ENCODE measurements at places on chromosomes 2 and 18.

DNA sequence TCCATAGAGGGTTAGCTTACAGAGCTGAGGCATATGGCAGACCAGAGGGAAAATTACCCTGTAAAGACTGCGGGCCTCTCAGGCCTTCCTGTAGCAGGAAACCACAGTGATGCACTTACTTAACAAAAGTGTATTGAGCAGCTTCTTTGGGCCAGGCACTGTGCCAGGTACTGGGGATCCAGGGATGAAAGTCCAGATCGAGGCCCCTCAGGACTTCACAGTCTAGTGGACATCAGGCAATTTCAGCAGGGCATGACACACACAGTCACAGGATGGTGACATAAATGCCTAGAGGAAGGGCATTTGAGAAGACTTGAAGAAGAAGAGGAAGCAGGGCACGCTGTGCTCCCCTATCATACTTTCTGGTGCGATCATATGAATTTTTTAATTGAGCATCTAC lies 71.7 kb downstream of the MARCO start:
- no peak for DNase-seq

DNA sequence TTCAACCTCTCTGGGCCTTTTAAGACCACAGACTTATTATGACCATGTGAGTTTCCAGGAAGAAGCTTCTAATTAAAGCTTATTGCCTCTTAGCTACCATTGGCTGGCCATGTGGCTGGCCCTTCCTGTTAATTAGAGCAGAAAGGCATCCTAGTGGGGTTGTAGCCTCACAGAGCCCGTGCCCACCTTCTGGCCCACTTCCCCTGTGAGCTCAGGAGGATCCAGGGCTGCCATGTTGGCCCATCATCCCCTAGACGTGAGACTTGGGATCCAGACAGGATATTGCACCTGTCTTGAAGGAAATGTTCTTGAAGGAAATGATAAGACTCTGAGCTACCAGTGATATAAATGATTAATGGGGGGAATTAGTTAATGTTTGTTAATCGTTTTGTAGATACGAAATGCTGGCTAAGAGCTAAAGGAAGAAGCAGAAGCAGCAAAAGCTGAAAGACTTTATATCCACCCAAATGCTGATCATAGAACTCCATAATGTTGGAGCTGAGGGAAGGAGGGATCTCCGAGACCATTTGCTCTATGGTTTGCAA lies 255.4 kb downstream of the CLIP4 start:
- DNase-seq = no peak

GRCh38 chr2:216066230-216066629 lies 15.4 kb downstream of the PECR start:
- no peak for DNase-seq

DNA sequence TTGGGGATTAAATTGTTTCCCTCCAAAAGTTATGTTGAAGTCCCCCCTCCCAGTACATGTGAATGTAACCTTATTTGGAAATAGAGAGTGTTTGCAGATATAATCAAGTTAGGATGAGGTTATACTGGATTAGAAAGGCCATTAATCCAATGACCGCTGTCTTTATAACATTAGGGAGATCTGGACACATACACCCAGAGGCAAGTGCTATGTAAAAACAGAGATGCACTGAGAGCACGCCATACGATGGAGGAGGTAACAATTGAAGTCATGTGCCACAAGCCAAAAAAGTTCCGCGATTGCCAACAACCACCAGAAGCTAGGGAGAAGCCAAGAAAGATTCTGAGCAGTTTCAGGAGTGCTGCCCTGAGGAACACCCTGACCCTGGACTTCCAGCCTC lies 153.3 kb downstream of the RNF144A start:
- no peak for DNase-seq

- no peak for DNase-seq
These were observed 70.5 kb downstream of the PIK3C3 start for GRCh38 chr18:42025491-42025890.

DNA sequence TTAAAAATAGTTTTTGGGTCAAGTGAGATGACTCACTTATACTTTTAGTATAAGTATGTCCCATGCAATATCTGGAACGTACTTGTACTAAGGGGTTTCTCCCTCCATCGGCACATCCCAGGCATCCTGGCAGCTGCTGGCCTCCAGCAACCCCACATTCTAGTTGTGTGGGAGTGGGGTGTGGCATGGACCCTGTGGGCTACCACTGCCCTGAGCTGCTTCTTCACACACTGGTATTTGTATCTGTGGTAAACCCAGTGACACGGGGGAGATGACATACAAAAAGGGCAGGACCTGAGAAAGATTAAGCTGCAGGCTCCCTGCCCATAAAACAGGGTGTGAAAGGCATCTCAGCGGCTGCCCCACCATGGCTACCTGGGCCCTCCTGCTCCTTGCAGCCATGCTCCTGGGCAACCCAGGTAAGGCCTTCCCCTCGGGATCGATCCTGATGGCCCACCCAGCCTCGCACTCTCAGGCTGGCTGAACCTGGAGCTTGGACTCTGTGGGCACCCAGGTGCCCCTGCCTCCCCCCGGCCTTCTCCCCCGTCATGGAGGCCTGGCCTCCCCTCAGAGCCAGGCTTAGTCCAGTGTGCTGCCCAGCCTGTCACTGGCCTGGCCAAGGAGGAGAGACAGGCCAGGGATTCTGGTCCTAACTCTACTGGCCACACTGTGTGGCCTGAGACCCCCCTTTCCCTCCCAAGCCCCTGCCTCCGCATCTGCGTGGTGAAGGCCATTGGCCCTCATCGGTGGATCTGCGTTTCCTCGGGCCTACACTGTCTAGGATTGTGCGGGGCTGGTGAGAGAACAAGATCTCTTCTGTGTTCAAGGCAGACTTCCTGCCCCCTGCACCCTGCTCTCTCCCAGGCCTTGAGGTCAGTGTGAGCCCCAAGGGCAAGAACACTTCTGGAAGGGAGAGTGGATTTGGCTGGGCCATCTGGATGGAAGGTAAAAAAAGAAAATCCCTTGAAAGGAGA lies at the start of gene GNLY:
TSS of gene GNLY (plus strand) at position 307 of the 974 bp plus-strand sequence. CDS start at position 368, 61 bp downstream.
- no peak for DNase-seq

DNA sequence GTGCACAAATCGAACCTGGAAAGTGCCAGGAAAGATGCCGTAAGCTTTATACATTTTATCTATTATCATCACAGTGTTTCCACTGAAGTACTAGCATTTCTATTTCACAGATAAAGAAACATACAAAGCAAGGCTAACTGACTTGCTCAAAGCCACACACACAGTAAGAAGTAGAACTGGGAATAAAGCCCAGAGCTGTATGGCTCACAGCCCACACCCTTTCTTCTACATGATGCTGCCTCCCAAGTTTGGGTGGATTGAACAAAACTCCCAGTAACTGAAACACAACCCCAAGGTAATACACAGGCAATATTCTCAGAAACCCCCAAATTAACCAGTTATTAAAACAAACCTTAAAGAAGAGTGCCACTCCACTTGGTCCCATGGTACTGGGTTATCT lies 11.2 kb downstream of the SAP130 start:
- DNase-seq = no peak

- DNase-seq = no peak
These were observed 80.6 kb downstream of the RIT2 start for GRCh38 chr18:43034683-43035500.

- DNase-seq = no peak
These were observed 54.7 kb upstream of the FZD7 start for GRCh38 chr2:201978986-201979385.

All from lung microvascular endothelial cell (primary cell).